ENCODE measurements at places on chromosomes 1 and 21.

- DNase-seq: no peak
- H3K36me3 ChIP-seq: peaks cover 73% of the 10 kb centered on the region
- peaks cover 26% of the 10 kb centered on the region for H3K4me1 ChIP-seq
- H3K27ac ChIP-seq: no peak overlapping the region
Observed at GRCh38 chr1:173469656-173470055, 7.5 kb upstream of the PRDX6 start.

- no peak overlapping the region for H3K27ac ChIP-seq
- DNase-seq: no peak
- no peak overlapping the region for H3K4me3 ChIP-seq
- H3K4me1 ChIP-seq: no peaks in the 10 kb centered on the region
Observed at GRCh38 chr1:222927031-222927430, 112.2 kb downstream of the DISP1 start.

GRCh38 chr1:34267326-34267725 is 90.6 kb downstream of the C1orf94 start:
- H3K27ac ChIP-seq: no peak overlapping the region
- H3K27me3 ChIP-seq: peaks cover 29% of the 10 kb centered on the region
- no peaks in the 10 kb centered on the region for H3K36me3 ChIP-seq
- no peaks in the 10 kb centered on the region for H3K4me1 ChIP-seq
- no peak for DNase-seq
- no peak overlapping the region for H3K4me3 ChIP-seq

DNA sequence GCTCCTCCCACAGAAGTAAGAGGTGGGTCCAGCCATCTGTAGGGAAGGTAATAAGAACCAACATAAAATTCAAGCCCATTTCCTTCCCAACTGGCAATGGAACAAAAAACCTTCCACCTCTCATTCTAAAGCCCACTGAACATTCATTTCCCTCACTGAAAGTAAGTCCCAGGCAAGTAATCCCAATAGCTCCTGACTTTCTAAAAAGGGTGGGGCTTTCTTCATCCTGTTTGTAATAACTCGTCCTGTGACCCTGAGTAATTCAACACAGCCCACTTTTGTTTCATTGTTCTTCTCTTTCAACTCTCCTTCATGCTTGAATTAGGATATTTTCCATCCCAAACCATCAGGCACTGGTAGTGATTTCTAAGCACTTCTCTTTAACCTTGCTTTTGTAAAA is 74.9 kb downstream of the DAB1 start:
- no peak for DNase-seq
- peaks cover 2% of the 10 kb centered on the region for H3K36me3 ChIP-seq
- H3K27me3 ChIP-seq: peaks cover 6% of the 10 kb centered on the region
- no peaks in the 10 kb centered on the region for H3K4me1 ChIP-seq
- no peak overlapping the region for H3K4me3 ChIP-seq
- no peak overlapping the region for H3K27ac ChIP-seq

DNA sequence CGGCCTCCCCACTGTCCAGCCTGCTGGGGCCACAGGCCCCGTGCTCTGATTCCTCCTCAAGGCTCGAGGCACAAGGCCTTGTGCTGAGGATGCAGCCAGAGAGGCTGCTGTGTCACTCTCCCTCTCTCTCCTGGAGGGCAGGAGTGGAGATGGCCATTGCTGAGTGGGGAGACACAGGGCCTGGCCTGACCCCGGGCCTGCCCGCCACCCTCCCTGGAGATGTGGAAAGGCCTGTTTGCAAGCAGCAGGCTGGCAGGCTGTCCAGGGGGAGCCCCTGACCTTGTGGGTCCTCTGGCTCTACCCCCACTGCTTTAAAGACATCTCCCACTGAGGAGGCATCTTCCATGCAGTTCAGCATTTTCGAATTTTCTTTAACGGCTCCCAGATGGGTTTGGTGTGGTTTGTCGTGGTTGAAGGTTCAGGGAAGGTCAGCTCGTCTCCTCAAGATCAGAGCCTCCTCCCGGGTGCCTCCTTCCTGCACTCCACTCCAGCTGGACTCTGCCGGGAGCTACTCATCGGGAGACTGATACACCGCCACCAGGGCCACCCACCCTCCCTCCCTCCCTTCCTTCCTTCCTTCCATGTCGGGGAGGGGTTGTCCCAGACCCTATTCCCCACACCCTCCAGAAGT is 69.1 kb downstream of the SPSB1 start:
- H3K36me3 ChIP-seq: no peaks in the 10 kb centered on the region
- no peak overlapping the region for H3K27ac ChIP-seq
- no peak overlapping the region for H3K4me3 ChIP-seq
- peaks cover 13% of the 10 kb centered on the region for H3K4me1 ChIP-seq
- no peak for DNase-seq

- no peaks in the 10 kb centered on the region for H3K36me3 ChIP-seq
- H3K27ac ChIP-seq: no peak overlapping the region
- no peak for DNase-seq
- no peaks in the 10 kb centered on the region for H3K4me1 ChIP-seq
- no peaks in the 10 kb centered on the region for H3K27me3 ChIP-seq
- no peak overlapping the region for H3K4me3 ChIP-seq
Observed at GRCh38 chr1:190373705-190374336, 103.8 kb downstream of the BRINP3 start.

GRCh38 chr1:57086154-57086553 is 120.3 kb upstream of the C8B start:
- H3K4me1 ChIP-seq: no peaks in the 10 kb centered on the region
- H3K4me3 ChIP-seq: no peak overlapping the region
- no peak for DNase-seq
- no peak overlapping the region for H3K27ac ChIP-seq

- H3K27ac ChIP-seq: no peak overlapping the region
- no peaks in the 10 kb centered on the region for H3K4me1 ChIP-seq
- no peak overlapping the region for H3K4me3 ChIP-seq
Observed at GRCh38 chr1:71270394-71270915, 189.6 kb upstream of the ZRANB2 start.

GRCh38 chr1:28756846-28757245 is 20.1 kb downstream of the YTHDF2 start:
- no peaks in the 10 kb centered on the region for H3K36me3 ChIP-seq
- DNase-seq: no peak
- no peaks in the 10 kb centered on the region for H3K27me3 ChIP-seq
- H3K4me3 ChIP-seq: no peak overlapping the region
- H3K4me1 ChIP-seq: peaks cover 19% of the 10 kb centered on the region

- no peak for DNase-seq
- no peaks in the 10 kb centered on the region for H3K36me3 ChIP-seq
- no peak overlapping the region for H3K27ac ChIP-seq
Observed at GRCh38 chr1:189607477-189608096, 870.1 kb downstream of the BRINP3 start.

GRCh38 chr1:177817937-177818875 is 151.7 kb downstream of the SEC16B start:
- DNase-seq: no peak
- H3K4me3 ChIP-seq: no peak overlapping the region
- no peaks in the 10 kb centered on the region for H3K4me1 ChIP-seq
- H3K27ac ChIP-seq: no peak overlapping the region
- no peaks in the 10 kb centered on the region for H3K36me3 ChIP-seq
- H3K27me3 ChIP-seq: peaks cover 6% of the 10 kb centered on the region

GRCh38 chr21:36321325-36322082 is 1.5 kb downstream of the MORC3 start:
- DNase-seq: no peak
- H3K27me3 ChIP-seq: no peaks in the 10 kb centered on the region
- peaks cover 44% of the 10 kb centered on the region for H3K4me1 ChIP-seq
- peak overlapping the region; percentile 95 for H3K4me3 ChIP-seq
- peak overlapping the region; percentile 95 for H3K27ac ChIP-seq

DNA sequence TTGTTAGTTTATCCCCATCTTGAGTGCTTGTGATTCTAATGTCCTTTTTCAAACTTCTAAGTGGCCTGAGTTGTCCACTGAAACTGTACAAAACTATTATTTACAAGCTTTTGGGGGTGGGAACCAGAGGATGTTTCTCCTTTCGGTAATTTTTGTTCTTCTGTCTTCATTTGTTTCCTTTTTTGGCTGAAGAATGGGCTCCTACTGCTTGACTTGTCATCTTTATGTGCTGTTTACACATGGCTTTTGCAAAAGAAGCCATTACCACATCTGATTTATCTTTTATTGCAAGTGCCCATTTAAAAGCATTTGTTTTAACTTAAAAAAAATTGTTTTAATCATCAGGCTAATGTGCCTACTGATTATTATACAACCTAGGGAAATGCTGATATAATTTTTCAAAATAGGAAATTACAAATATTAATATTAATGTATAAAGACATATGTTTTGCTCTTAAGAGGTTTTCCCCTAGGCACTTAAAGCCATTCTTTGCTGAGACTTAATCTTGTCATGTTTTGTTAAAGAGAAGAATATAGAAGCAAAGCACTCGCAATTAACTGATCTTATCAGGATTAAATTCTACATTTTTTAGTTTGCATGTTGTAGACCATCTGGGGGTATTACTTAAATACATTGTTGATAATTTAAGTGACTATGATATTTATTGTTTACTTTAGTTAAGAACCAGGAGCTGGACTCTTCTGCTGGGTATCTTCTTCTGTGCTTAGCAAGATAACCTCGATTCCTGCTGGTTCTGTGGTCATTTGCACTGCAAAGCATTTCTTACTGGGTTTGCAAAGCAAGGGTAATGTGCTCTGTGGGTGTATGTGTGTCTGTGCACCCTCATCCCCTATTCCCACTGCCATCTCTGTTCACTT is 40.1 kb downstream of the TMEM200B start:
- H3K36me3 ChIP-seq: no peaks in the 10 kb centered on the region
- H3K4me1 ChIP-seq: no peaks in the 10 kb centered on the region
- H3K27me3 ChIP-seq: no peaks in the 10 kb centered on the region
- no peak for DNase-seq
- H3K4me3 ChIP-seq: no peak overlapping the region

DNA sequence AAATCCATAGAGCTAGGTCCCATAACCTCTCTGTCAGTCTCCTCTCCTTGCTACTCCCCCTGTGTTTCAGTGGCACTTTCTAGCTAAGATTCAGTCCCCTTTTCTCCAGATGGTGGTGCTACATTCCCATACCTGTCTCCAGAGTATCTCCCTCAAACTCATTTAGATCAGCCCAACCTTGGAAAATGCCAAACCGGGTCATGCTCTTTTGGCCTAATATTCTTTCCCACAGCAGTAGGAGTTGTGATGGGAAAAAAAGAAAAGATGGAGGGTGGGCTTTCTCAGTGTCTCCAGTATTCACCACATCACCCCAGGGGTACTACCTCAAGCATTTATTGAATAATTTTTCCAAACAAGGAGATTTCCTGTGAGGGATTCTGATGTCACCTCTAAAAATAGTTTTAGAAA is 3.2 kb upstream of the RXFP4 start:
- H3K36me3 ChIP-seq: no peaks in the 10 kb centered on the region
- peaks cover 14% of the 10 kb centered on the region for H3K4me1 ChIP-seq
- peak overlapping the region; percentile 81 for H3K27ac ChIP-seq
- no peaks in the 10 kb centered on the region for H3K27me3 ChIP-seq
- H3K4me3 ChIP-seq: peak overlapping the region; percentile 1
- peak; percentile 21 for DNase-seq

DNA sequence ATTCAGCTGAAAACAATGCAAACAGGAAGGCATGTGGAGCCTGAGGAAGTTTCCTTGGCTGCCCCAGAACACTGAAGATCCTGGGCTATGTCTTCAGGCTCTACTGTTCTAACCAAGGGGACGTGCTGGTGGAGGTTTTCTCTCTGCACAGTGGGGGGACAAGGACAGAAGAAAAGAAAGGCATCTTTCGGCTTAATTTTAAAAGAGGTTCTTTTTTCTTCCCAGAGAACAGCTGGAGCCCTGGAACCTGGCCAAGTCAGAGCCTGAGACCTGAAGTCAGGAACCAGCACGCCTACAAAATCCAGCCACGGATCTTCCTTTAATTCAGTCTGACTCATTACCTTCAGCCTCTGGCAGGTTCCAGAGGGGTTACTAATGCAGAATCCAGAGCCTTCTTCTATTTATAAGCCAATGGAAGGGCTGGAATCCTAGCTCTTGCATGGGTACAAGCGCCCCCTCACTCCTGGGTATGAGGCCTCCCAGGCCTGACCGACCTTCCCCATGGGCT is 19.8 kb downstream of the CTNNBIP1 start:
- peaks cover 3% of the 10 kb centered on the region for H3K4me1 ChIP-seq
- no peaks in the 10 kb centered on the region for H3K27me3 ChIP-seq
- no peak overlapping the region for H3K4me3 ChIP-seq
- H3K27ac ChIP-seq: peak overlapping the region; percentile 29
- H3K36me3 ChIP-seq: no peaks in the 10 kb centered on the region
- no peak for DNase-seq

- no peaks in the 10 kb centered on the region for H3K4me1 ChIP-seq
- no peak for DNase-seq
- H3K27me3 ChIP-seq: no peaks in the 10 kb centered on the region
- H3K36me3 ChIP-seq: no peaks in the 10 kb centered on the region
Observed at GRCh38 chr21:22363504-22363903, 1365.3 kb downstream of the NCAM2 start.

DNA sequence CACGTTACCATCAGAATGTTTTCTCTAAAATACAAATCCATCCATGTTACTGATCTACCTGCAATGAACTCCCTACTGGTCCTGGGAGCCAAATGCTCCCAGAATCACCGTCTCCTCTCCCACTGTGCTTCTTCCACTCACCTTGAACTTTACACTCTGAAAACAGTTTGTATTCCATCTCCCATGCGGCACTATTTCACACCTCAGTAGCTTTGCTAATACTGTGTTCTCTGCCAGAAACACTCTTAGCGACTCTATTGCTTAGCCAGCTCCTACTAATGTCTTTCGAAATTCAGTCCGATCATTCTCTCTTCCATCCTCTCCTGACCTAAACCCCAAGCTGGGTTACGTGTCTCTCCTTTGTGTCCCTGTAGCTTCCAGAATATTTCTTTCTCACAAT is 284.4 kb upstream of the DUSP10 start:
- H3K27ac ChIP-seq: no peak overlapping the region
- no peak for DNase-seq
- no peaks in the 10 kb centered on the region for H3K4me1 ChIP-seq
- no peaks in the 10 kb centered on the region for H3K36me3 ChIP-seq
- H3K4me3 ChIP-seq: no peak overlapping the region
- H3K27me3 ChIP-seq: peaks cover 11% of the 10 kb centered on the region

DNA sequence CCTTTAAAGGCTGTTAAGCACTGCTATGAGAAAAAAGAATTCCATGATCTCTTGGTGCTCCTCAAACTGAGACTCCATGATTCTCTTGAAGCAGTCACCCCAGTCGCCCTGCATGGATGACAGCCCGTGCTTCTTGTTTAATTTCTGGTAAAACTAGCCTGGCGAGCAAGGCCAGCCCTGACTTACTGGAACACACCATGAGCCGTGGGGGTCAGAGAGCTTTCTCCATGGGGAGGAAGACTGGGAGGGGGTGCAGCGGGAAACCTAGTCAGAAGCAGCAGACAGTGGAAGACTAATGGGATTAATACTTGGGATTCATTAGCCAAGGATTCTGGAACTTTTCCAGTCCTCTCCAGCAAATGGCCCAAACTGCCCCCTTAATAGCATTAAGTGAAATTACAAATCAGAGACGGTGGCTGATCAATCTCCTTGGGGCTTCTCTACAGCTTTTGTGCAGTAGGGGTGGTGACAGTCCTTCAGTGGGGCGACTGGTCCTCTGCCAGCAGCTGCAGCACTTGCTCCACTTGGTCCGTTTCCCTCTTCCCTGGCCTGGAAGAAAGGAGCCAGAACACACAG is 57.2 kb upstream of the LRRN2 start:
- no peaks in the 10 kb centered on the region for H3K4me1 ChIP-seq
- H3K36me3 ChIP-seq: no peaks in the 10 kb centered on the region
- peaks cover 13% of the 10 kb centered on the region for H3K27me3 ChIP-seq
- no peak overlapping the region for H3K4me3 ChIP-seq
- no peak for DNase-seq

Data from naive thymus-derived CD8-positive, alpha-beta T cell (primary cell).